ENCODE measurements at places on chromosomes 2 and 18.

GRCh38 chr2:105373344-105373781 lies 25.5 kb downstream of the FHL2 start:
- DNase-seq = no peak

GRCh38 chr2:55009277-55010060 lies 40.8 kb downstream of the RTN4 start:
- no peak for DNase-seq

- no peak for DNase-seq
Observed at GRCh38 chr2:161796192-161796591, 172.0 kb downstream of the SLC4A10 start.

- no peak for DNase-seq
Observed at GRCh38 chr18:4888251-4889040, 308.6 kb downstream of the AKAIN1 start.

Data from hippocampal formation (tissue), 2 donors.